ENCODE measurements at places on chromosomes 12 and 14.
A peak's percentile ranks its signal among the peaks of the same experiment; 100 is the strongest.

DNA sequence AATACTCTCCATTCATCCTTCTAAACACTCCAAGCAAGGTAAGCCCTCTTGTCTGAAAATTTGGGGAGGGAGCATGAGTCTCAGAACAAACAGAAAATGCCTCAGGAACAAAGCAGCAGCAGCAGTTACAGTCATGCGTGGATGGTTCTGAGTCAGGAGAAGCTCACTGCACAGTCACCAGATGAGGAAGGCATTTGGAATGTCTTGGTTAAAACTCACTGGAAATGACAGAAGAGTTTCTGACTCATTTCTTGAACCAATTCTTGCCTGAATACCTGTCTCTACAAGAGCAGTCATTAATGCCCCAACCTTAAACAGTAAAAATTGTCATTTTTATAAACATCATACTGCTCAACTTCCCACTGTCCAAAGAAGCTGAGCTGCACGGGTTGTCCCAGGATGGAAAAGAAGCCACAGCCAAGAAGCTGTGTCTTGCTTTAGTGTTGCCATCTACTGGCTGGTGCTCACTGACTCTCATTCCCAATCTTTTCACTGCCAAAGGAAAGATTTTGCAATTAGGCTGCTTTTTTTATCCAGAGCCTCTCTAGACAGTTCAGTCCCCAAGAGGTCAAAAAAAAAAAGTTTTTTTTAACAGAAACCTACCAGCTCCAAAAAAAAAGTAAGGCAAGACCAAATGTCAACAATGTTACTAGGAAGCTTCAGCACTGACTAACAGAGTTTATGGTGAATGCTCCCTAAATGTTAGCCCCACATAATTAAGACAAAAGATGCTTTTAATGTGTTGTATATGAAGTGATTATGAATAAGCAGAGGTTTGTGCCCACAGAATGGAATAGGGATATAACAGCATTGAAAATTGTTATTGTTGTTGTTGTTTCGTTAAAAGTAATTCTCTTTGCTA lies 40.4 kb downstream of the KICS2 start:
- DNase-seq = peak; percentile 16

GRCh38 chr12:100715976-100716944 lies 78.3 kb upstream of the ANO4 start:
- DNase-seq = peak; percentile 49

DNA sequence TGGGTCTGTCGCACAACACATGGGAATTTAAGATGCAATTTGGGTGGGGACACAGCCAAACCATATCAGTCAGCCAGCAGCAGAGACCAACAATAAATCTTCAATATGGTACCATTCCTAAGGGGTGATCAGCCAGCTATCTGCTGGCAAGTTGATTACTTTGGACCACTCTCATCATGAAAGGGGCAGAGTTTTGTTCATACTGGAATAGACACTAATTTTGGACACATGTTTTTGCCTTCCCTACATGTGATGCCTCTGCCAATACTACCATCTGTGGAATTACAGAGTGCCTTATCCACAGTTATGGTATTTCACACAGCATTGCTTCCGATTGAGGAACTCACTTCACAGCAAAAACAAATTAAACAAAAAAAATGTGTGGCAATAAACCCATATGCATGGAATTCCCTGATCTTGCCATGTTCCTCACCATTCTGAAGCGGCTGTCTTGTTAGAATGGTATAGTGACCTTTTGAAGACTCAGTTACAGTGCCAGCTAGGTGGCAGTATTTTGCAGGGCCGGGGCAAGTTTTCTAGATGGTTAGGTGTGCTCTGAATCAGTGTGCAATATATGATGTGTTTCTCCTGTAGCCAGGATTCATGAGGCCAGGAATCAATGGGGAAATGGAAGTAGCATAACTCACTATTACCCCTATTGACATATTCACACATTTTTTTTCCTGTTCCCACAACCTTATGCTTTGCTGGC lies 179.0 kb upstream of the IGF1 start:
- DNase-seq = no peak

DNA sequence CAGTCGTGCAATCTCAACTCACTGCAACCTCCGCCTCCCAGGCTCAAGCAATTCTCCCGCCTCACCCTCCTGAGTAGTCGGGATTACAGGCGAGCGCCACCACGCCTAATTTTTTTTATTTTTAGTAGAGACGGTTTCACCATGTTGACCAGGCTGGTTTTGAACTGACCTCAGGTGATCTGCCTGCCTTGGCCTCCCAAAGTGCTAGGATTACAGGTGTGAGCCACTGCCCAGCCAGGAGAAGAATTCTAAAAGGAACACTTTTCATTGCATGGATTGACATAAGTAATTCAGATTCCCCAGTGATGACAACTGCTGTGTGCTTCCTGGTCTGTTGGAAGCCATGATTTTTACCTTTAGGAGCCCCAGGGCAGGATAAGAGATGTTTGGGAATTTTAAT lies 22.1 kb downstream of the DMAC2L start:
- DNase-seq = no peak

Data from WTC11 (cell line).